ENCODE measurements at places on chromosomes 7 and 10. TPM values are rescaled to one million over a fixed set of nuclear protein-coding genes. Genes with fewer than 3 reads are reported as not detected.

Gene TSC22D4
- 113 TPM for total RNA-seq

Gene EXOC4
- total RNA-seq, result 118 TPM

Gene POP7
- 11.3 TPM for total RNA-seq

Gene RABGEF1
- 30.4 TPM for total RNA-seq

Gene ZNF655
- total RNA-seq, result 148 TPM

Gene CNTNAP2
- not detected for total RNA-seq
